ENCODE measurements at places on chromosomes 2 and 18.

DNA sequence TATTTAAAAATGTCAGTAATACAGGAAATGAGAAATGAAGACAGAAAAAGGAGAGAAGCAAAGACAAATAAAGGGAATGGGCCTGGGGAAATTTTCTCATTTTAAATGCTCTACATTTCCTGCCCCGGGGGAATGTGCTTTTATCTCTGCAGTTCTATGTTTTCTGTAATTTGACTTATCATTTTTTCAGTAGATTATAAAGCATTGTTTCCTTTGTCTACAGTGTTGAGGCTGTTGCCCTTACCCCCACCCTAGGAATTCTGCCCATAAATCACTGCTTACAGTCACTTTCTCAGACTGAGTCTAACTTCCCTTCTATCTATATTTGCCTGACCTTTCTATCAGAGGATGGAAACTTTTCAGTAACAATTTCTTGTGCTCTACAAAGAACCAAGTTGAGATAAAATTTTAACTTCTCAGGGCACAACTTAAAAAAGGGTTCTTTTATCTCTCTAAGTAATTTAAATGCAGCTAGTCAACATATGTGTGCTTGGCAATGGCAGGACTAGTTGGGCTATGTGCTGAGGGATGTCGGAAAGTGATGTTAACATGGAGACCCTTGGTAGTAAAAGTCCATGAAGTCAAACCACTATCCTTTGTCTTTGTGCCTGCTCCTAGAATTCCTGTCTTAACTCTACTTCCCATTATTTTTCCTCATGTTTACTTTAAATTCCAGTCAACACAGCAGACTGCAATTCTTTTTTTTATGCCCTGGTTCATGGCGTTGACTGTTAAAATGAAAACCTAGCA lies 146.5 kb upstream of the MMADHC start:
- no peak for DNase-seq

- no peak for DNase-seq
These were observed 31.6 kb upstream of the TRIB2 start for GRCh38 chr2:12685145-12685544.

- DNase-seq, result no peak
These were observed 4.5 kb downstream of the ATIC start for GRCh38 chr2:215316336-215316735.

DNA sequence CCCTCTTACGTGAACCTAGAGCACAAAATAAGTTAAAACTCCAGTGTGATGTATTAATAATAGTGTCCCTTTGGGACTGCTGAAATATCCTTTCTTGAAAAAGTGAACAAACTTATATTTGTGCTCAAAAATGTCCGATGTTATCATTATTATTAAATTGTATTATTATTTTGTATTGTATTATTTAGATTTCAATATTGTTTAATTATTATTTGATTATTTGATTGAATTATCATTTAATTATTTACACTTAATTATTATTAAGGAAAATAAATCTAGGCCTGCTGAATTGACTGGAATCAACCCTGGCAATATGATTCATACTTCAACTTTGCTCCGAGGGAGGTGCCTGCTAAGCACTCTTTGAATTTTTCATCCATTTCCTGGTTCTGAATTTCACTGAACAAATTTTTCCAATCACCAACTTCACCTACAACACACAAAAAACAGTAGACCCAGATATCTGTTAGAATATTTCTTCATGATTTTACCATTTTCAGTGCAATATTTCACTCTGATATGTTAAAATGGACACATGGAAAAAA lies 10.9 kb upstream of the EIF2AK2 start:
- DNase-seq, result no peak

DNA sequence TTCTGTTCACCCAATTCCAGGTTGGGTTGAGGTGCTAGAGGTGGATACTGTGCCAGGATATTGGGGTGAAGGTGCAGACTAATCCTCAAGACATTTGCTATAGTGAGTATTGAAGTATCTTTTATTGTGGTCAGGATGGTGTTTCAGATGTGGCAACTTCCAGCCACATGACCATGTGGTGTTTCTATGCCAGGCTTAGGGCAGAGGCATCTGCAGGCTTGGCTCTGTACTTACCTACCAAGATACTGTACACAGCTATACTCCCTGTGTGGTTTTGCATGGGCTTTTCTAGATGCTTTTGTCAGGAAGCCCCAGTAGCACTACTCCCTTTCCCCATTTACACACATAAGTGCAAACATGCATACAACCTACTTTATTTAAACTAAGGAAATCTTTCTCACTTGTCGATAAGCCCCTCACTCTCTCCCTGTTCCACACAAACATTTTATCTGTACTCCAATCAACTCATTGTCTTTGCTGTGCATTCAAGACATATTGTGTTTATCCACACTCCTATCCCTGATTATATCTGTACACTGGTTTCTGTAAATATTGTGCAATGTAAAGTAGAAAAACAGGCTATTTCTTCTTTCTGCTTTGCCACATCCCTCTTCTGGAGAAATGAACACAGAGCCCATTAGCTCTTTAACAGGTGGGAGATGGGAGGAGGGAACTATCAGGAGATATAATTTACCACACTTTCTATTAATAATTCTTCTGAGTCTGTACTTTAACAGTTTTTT lies 12.3 kb downstream of the ARL6IP6 start:
- DNase-seq, result peak; percentile 52

DNA sequence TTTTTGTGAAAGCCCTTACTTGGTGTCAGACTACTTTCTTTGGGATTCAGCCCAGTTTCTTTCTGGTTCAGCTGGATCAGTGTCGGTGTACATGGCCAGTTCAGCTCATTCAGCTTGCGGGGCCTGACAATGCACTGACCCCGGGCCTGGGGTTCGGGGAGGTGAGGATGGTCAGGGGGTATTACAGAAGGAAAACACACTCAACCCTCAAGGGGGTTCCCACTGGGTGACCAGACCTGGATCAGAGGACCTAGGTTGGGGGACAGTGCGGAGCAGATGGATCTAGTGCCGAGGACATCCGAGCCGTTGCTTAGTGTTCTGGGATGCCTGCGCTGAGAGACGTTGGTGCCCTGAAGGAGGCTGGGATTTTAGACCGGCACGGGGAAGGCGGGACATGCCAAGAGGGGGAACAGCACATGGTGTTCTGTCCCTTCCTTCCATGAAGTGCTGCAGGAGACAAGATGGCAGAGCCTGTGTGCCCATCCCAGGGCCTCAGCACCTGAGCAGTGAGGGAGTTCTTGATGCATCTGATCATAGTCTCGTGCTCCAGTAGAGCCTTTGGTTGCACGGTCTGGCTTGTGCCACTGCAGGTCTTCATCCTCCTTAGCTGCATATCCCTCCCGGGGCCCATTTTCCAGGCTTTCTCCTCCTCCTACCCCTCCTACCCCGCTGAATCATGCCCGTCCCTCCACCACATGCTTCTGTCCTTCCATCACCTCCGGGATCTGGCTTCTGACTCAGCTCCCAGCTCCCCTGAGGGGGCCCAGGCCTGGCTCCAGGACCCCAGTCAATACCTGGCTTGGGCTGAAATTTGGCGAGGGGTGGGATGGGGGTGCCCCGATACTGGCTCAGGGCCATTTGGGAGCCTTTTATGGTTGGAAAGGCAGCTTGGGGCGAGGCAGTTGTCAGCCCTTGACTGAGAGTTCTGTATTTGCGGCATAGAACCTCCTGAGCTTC lies 18.0 kb downstream of the SPEG start:
- DNase-seq, result no peak

DNA sequence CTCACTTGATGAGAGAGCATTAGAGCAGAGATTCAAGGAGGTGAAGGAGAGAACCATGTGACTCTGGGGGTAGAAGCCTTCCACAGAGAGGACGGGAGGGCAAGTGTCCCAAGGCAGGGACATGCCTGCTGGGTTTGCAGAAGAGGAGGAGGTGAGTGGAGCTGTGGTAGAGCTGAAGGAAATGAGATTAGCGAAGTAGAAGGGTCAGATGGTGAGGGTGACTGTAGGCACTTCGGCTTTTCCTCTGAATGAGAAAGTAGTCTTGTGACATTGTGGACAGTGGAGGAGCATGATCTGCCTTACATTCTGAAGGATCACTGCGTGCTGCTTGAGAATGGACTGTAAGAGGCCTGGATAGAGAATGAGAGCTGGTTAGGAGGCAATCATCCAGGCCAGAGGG lies 126.0 kb downstream of the NXPH2 start:
- no peak for DNase-seq

- DNase-seq, result peak; percentile 75
These were observed 207.9 kb downstream of the ARL4C start for GRCh38 chr2:234288974-234289455.

GRCh38 chr2:607709-608108 lies 69.5 kb downstream of the TMEM18 start:
- no peak for DNase-seq

DNA sequence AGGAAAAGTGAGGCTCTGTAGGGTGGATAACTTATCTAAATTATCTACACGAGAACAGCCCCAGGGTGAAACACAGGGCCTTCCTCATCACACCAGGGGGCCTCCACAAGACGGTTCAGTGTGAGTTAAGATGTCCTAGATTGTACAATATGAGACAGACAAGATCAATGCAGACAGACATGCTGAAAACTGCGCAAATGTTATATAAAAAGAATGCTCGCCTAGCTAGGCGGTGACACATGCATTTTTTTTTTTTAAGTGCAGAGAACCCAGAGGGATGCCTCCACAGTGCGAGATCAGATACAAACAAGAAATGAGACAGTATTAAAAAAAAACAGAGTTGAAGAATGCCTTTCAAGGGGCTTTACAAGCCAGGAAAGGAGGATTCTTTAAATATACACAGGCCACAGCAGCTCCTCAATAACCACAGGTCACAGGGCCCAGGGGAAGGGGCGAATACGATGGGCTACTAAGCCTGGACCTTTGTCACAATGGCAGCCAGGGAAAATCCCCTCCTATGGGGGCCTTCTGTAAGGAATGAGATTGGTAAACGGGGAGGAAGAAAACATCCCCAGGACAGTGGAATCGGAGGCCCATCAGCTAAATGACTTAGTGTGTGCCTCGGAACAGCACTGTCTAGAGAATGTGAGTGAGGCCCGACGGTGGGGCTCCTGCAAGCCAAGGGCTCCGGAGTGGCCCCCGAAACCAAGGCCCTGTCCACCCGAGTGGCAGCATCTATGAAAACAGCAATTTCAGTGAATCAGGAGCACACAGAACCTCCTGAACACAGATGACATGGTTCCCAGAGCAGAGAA lies 48.9 kb downstream of the ADCY3 start:
- DNase-seq, result no peak

- peak; percentile 43 for DNase-seq
These were observed 49.3 kb downstream of the SP110 start for GRCh38 chr2:230170532-230170931.

DNA sequence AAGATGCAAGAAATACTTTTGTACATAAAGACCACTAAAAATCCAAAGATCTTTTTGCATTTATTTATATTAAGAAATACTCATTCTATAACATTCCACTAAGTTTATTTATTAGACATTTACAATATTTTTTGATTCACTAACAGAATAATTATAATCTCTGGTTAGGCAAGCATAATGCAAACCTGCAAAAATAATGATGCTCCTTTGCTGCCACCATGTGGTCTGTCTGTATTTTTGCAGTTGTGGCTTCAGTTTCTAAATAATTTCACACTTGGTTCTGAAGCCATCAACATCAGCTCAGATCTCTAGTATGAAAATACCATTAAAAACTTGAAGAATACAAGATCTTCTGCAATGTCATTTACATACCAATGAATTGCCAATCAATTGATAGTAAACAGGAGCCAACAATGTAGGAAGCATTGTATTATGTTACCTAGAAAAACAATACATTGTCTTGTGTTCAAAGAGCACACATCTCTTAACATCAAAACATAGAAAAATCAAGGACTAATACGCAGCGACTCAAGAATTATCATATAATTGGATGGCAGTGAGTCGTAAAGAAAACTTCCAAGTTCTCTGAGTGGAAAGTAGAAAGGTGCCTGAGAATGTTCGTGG lies 28.8 kb upstream of the WDR75 start:
- peak; percentile 76 for DNase-seq

DNA sequence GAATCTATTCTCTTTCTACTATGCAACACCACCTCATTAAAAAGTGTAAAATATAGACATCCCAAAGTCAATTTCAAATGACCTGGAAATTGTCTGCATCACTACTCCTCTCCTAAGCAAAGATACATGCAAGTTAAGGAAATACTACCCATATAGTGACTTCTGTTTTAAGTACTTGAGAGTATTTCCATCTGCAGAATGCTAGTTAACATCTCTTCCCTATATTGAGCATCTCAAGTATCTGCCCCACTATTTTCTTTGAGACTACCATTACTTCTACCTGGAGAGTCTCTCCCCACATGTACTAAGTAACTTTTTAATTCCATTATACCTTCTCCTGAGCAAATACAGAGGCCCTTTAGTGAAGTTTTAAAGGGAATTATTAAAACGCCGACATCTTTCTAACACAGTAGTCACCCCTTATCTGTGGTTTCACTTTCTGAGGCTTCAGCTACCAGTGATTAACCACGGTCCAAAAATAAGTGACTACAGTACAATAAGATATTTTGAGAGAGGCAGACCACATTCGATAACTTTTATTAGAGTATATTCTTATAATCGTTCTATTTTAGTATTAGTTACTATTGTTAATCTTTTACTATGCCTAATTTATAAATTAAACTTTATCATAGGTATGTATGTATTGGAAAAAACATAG lies 21.8 kb downstream of the CWC22 start:
- DNase-seq, result no peak

DNA sequence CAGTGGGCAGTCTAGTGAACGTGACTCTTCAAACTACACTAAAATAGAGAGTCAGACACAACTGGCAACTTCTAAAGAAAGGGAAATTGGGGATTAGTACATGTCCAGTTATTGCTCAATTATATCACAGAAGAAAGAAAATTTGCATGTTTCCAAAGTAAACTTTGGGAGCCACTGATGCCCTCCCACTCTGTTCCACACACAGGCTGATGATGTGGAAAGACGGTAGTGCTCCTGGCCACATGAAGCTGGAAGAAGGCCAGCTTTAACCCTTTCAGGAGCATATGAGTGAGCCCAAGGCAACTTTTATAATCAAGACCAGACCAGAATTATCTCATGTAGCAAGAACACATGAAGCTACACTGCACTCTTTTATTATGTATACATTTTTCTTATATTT lies 141.0 kb downstream of the NR4A2 start:
- DNase-seq, result no peak

GRCh38 chr18:39199231-39199855 lies 1633.7 kb upstream of the CELF4 start:
- no peak for DNase-seq

DNA sequence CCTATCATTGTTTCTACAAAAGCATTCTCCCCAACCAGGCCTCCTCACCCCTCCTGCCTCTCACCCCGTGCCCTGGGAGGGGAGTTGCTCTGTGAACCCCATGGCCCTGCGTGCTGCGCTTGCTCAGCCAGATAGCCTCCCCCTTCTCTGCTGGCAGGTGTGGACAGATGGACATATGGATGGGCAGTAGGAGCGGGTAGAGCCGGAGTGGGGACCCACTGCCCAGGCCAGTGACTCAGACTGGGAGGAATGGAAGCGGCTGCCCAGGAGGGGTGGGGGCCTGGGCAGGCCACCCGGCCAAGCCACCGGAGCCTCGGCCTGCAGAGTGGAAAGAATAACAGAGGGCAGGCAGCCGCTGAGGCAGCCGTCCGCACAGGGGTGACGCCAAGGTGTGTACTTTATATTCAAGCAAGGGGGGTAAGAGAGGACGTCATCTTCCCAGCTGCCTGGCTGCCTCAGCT lies 8.7 kb downstream of the CYP26B1 start:
- DNase-seq, result no peak
